Immature natural killer cell (primary cell): ENCODE measurements at places on chromosomes 4 and X.

- peak; percentile 3 for DNase-seq
- no peak overlapping the region for H3K4me3 ChIP-seq
- no peaks in the 10 kb centered on the region for H3K4me1 ChIP-seq
- no peak overlapping the region for H3K27ac ChIP-seq
- H3K27me3 ChIP-seq: no peaks in the 10 kb centered on the region
These were observed 201.4 kb downstream of the CCNG2 start for GRCh38 chr4:77358315-77358928.

- no peak for DNase-seq
- H3K36me3 ChIP-seq: no peaks in the 10 kb centered on the region
- no peak overlapping the region for H3K27ac ChIP-seq
- H3K4me1 ChIP-seq: peaks cover 10% of the 10 kb centered on the region
- no peak overlapping the region for H3K4me3 ChIP-seq
- peaks cover 5% of the 10 kb centered on the region for H3K27me3 ChIP-seq
These were observed 8.8 kb upstream of the GRPR start for GRCh38 chrX:16114611-16115010.

- no peak within 1 kb of the TSS for H3K27ac ChIP-seq
- no peak within 1 kb of the TSS for H3K4me3 ChIP-seq
- DNase-seq: no peak
These were observed at the start of gene ANOS1 for GRCh38 chrX:8731559-8732395. TSS of gene ANOS1 (minus strand) at chrX:8732137. CDS start at chrX:8732036, 101 bp downstream.

GRCh38 chr4:189143263-189143952, 797.3 kb upstream of the FRG1 start:
- no peaks in the 10 kb centered on the region for H3K27me3 ChIP-seq
- no peak overlapping the region for H3K27ac ChIP-seq
- no peak for DNase-seq
- no peaks in the 10 kb centered on the region for H3K36me3 ChIP-seq
- H3K4me1 ChIP-seq: no peaks in the 10 kb centered on the region
- no peak overlapping the region for H3K4me3 ChIP-seq

- H3K4me3 ChIP-seq: no peak overlapping the region
- no peaks in the 10 kb centered on the region for H3K4me1 ChIP-seq
- H3K27me3 ChIP-seq: no peaks in the 10 kb centered on the region
- no peaks in the 10 kb centered on the region for H3K36me3 ChIP-seq
- no peak overlapping the region for H3K27ac ChIP-seq
These were observed 143.6 kb downstream of the RCHY1 start for GRCh38 chr4:75370576-75370975.
